ENCODE measurements at places on chromosomes 13 and 19. TPM values are rescaled to one million over a fixed set of nuclear protein-coding genes. Genes with fewer than 3 reads are reported as not detected.
A peak's percentile ranks its signal among the peaks of the same experiment; 100 is the strongest.

Gene FGF9
- 0.99 TPM for total RNA-seq

Gene CGB3
- total RNA-seq = not detected

Gene CPB2
- total RNA-seq = not detected

Gene REX1BD
- 23.4 TPM for total RNA-seq

Gene PEAK3
- 0.20 TPM for total RNA-seq

Gene OLFM4
- 30.1 TPM for total RNA-seq

Gene WASF3
- 5.8 TPM for total RNA-seq

Gene CEACAM3
- total RNA-seq = 1.5 TPM

Gene CCDC194
- not detected for total RNA-seq

DNA sequence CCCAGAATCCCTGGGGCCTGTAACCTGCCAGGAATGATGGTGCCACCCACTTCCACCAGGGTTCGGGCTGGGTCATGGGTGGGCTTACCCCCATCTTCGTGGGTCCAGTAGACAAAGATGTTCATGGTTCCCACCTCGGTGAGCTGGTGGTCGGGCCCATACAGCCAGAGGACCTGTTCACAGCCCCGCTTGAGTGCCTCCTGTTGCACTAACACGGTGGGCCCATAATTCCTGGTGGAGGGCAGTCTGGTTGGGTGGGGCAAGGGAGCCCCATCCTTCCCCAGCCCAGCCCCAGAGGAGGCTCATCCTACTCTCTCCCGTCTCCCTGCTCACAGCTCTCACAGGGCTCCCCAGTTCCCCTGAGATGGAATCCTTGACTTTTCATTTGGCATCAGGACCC is 13.7 kb downstream of the BCAT2 start:
- DNase-seq = no peak

- DNase-seq = peak; percentile 25
Measured at GRCh38 chr13:47678201-47678968, 322.7 kb downstream of the SUCLA2 start.

GRCh38 chr19:2398735-2399305 is 28.6 kb downstream of the TIMM13 start:
- no peak for DNase-seq

- no peak for DNase-seq
Measured at GRCh38 chr13:97932036-97932435, 21.4 kb upstream of the IPO5 start.

DNA sequence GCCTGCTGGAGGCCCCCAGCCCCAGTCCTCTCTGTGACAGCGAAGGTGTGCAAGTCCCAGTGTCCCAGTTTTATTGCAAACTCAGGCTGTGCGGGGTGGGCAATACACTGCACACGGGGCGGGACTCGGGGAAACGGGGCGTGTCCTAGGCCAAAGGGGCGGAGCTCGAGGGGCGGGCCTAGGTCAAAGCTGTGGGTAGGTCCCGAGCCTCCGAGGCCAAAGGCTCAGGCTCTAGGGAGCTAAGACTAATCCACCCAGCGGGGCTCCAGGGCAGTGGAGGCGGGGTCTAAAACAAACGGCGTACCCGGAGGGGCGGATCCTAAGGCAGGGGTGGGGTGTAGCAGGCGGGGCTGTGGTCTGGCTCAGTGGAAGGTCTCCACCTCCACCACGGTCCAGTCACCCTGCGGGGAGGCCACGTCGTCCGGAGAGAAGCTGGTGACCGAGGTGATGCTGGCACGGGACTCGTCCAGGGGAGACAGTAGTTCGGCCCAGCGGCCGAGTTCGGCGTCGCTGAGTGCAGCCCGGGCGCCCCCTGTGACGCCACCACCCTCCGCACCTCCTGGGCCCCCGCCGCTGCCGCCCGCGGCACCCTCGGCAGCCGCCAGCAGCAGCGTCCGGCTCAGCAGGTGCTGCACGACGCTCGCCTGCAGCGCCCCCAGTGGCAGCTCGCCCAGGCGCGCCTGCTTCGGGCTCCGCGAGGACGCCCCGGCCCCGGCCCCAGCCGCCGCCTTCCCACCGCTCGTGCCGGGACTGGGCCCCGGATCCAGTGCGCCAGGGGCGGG is 5.3 kb downstream of the PRR36 start:
- no peak for DNase-seq
